Vein endothelial cell (primary cell): ENCODE measurements at places on chromosomes 2 and 18. TPM values are rescaled to one million over a fixed set of nuclear protein-coding genes. Genes with fewer than 3 reads are reported as not detected.

The ATP5MC3 gene
- 75.4 and 102 TPM in 2 replicates for total RNA-seq

The PRSS56 gene
- not detected in 2 replicates for total RNA-seq

The ALPI gene
- not detected in 2 replicates for total RNA-seq

The GCKR gene
- total RNA-seq: 0.98 and 3.2 TPM in 2 replicates

The SYT4 gene
- total RNA-seq: not detected in 2 replicates

The COL5A2 gene
- total RNA-seq: 107 and 136 TPM in 2 replicates
